ENCODE measurements at places on chromosomes 13 and 19. TPM values are rescaled to one million over a fixed set of nuclear protein-coding genes. Genes with fewer than 3 reads are reported as not detected.

The KCNN1 gene
- 7.4 TPM for polyA plus RNA-seq

The PRTN3 gene
- polyA plus RNA-seq: 2.0 TPM

The ASPDH gene
- polyA plus RNA-seq: 14.4 TPM

The ZFP14 gene
- polyA plus RNA-seq: 14.3 TPM

The ZNF284 gene
- 6.0 TPM for polyA plus RNA-seq

The TLE6 gene
- 13.7 TPM for polyA plus RNA-seq

The VN1R2 gene
- not detected for polyA plus RNA-seq
